ENCODE measurements at places on chromosomes 11 and 22.
A peak's percentile ranks its signal among the peaks of the same experiment; 100 is the strongest.

GRCh38 chr22:44685384-44686056 lies 16.5 kb upstream of the PRR5 start:
- peak; percentile 60 for DNase-seq

DNA sequence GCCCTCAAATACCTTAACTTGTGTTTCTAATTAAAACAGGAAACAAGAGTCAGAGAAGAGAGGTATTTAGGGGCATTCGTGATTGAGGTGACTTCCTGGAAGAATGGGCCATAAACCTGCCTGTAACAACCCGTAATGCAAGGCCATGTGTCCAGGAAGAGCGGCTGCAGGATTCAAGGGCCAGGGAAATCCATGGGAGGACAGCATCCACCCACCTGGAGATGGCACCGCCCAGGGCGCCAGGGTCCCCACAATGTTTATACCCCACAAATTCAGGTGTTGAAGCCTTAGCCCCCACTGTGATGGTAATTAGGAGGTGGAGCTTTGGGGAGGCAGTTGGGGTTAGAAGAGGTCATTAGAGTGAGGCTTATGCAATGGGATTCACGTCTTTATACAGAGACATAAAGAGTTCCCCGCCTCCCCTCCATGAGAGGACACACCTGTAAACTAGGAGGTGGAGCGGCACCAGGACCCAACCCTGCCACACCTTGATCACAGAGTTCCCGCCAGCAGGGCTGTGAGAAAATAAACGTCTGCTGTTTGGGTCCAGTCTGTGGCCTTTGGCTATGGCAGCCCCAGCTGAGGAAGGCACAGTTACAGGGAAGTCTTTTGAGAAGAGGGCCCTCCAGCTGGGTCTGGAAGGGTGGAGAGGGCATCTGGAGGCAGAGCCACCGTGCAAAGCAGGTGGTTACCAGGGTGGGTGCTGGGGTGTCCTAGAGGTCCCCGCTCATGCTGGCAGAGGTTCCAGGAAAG lies 1394.3 kb downstream of the TBC1D22A start:
- DNase-seq = no peak

DNA sequence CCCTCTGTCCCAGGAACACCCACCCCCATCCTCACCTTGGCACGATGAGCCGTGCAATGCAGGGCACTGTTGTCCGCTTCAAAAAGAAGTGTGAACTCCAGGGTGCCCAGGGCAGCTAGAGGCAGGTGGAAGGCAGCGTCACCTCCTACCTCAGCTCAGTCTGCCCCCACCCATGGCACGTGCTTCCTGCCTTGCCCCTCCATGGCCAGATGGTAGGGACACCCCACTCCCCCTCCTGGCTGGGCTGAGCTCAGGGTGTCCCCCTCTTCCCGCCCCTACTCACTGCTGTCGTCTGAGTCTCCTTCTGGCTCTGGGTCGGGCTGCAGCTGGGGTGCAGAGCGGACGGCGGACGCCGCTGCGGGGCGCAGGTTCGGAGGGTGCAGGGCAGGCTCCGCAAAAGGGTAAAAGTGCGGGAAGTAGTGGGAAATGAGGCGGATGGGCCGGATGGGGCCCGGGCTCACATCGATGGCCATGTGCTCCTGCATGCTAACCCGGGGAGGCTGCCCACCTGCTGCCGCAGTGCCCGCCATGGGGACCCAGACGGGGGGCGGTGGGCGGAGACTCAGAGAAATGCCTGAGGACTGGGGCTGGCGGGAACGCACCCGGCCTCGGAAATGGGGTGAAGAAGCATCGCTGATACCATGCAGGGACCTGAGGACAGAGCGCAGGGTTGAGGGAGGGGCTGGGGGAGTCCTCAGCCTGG lies 9.1 kb downstream of the NDUFV1 start:
- DNase-seq = no peak

DNA sequence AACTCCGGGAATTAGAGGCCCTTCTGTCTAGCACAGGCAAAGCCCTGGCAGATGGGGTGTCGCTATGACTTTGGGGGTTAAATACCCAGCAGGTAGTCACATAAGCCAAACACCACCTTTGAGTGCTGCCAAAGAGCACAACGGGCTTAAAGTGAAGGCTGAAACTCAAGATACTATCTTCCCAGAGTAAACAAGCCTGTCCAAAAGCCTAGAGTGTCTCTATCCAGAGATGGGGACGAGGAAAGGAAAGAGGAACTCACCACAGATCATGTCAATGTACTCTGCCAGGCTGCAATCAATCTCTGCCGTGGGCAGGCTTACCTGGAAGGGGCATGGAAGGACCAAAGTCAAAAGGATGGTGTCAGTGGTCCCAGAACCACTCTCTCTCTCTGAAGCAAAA lies 14.5 kb downstream of the TMEM25 start:
- DNase-seq = no peak

DNA sequence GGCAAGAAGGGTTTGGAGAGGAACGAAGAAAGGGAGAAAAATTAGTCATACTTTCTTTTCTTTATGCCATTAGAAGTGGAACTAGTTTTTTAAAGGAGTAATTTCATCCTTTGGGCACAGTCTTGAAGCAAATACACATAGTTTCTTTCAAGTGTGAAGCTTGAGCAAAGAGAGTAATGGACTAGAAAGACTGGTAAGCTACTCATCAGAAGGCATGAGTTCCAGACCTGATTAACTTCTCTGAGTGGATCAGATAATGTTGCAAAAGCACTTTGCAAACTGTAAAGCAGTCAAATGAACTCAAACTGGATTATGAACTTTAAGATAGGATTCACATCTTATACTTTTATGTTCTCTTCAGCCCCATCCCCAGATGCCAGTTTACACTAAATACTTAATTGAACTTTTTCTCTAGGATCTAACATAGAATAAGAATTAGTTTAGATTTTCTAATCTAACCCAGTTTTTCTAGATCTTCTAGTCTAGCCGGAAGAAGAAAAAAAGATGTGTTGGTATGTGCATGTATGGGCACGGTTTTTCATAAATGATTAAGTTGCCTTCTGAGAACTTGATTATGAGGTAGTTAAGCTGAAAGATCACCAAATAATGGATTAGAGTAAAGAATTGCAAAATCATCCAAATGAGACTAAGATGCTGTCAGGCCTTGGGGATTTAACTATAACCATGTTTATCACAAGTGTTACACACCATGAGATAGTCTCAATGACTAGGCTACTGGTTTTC lies 2.5 kb downstream of the DDIAS start:
- DNase-seq = no peak

DNA sequence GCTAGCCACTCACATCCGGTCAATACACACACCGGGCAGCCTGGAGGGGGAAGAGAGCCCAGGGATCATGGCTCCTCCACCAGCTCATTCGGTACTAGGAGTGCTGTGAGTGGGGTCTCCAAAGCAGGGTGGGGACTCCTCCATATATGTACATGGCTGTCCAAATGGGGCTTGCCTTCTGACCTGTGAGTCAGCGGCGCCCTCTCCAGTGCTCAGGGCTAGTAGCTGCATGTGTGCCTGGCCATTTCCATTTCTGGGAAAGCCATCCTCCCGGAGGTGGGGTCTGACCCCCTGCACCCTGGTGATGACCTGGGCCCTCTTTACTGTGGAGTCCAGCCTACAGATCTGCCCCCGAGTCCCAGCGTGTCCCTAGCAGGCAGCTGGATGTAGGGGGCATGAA lies 181.9 kb downstream of the CEP164 start:
- DNase-seq = no peak

- DNase-seq = no peak
Measured at GRCh38 chr11:45859661-45860140, 12.4 kb downstream of the CRY2 start.

DNA sequence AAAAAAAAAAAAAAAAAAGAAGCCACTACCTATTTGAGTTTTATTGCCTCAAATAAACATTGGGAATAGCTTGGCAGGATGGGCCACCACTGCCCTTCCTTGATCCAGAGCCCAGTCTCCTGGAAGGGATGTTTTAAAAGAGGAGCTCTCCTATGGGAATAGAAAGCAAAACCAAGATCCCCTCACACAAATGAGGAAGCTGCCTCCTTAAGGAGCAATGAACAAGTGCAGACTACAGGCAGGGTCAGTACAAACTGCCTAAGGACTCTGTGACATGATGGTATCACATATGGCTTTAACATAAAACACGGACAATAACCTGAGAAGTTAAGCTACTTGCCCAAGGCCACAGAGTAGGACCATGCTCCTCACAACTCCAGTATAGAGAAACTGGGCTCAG lies 120.8 kb downstream of the NAT10 start:
- no peak for DNase-seq

- DNase-seq = no peak
Measured at GRCh38 chr11:76694664-76695063, 24.1 kb upstream of the LRRC32 start.

DNA sequence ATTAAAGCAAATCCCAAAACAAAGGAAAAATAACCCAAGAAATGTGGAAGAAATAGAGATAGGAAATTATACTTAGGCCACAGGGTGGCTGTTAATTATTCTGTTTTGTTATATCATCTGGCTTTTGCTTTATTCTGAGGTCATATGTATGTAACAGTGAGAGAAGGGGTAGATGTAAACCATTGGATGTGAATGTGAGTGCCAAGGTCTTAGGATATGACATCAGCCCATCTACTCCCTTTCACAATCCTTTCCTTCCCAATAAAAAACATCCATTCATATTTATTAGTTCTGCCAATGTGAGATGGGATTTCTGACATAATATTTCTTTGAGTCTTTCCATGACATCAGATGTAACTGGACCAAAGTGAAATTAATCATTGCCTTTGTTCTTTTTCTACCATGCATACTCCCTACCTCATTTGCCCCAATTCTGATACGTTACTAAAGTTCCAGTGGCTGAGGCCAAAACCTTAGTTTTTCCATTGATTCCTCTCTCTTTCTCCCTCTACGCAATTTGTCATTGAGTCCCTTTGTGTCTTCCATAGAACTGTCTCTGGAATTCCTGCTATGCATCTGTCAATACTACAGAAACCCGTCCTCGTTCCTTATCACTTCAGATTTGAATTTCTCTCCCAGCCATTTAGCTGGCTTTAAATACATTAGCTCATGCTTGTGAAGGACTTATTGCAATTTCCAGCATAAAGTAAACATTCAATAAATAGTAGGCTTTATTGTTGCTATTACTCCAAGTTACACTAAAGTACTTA lies 170.3 kb downstream of the ARHGAP42 start:
- no peak for DNase-seq

DNA sequence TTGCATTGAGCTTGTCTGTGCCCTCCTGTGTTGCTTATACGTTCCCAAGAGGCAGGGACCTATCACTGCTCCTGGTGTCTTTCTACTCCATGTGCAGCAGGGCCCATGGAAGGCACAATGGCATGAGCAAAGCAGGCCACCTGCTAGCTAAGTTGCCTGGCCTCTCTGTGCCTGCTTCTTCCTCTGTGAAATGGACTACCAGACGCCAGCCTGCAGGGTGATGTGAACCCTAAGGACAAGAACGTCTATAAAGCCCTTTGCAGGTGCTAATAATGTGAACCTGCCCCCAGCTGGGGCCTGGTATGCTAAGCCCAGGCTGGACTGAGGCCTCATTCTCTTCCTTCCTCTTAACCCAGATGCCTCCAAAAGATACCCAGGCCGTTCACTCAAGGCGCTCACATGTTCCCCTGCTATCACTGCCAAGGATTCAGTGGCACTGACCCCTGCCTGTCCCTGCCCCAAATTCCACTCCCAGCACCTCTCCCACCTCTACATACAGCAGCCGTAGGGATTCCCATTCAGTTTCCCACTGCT lies 4.0 kb downstream of the GUCD1 start:
- DNase-seq = no peak

- DNase-seq = no peak
Measured at GRCh38 chr11:46271875-46272815, 5.3 kb upstream of the CREB3L1 start.

- peak; percentile 85 for DNase-seq
Measured at GRCh38 chr11:130861902-130862860, 54.1 kb downstream of the SNX19 start.

GRCh38 chr11:116184763-116185162 lies 588.0 kb downstream of the BUD13 start:
- no peak for DNase-seq

DNA sequence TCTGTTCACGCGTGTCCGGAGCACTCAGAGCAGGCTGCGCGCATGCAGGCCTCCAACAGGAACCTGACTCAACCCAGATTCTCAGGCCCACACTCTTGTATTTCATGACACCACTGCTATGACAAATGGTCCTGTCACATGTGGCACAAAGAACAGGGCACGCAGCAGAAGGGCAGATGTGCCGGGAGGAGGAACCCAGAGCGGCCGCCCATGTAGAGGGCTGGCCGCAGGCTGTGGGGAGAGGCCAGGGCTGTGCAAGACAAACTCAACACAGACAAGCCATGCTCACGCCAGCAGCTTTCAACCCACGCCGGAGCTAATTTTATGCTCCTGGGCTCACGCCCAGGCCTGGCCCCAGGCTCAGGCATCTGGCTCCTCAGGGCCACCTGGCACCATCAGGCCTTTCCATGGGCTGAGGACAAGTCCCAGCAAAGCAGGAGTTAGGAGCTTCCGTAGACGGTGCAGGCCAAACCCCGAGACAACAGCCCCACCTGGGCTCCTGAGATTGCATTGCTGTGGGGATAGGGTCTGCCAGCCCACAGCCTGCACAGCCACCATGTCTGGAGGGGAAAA lies 40.0 kb downstream of the DUSP8 start:
- DNase-seq = no peak

- no peak for DNase-seq
Measured at GRCh38 chr11:85628771-85629341, 463 bp downstream of the TMEM126B start.

GRCh38 chr11:94638902-94639373 lies 71.8 kb downstream of the PIWIL4 start:
- DNase-seq = no peak
